ENCODE measurements at places on chromosomes 7 and 10.

GRCh38 chr7:70520611-70521010 lies 611.3 kb upstream of the GALNT17 start:
- no peak for ATAC-seq

DNA sequence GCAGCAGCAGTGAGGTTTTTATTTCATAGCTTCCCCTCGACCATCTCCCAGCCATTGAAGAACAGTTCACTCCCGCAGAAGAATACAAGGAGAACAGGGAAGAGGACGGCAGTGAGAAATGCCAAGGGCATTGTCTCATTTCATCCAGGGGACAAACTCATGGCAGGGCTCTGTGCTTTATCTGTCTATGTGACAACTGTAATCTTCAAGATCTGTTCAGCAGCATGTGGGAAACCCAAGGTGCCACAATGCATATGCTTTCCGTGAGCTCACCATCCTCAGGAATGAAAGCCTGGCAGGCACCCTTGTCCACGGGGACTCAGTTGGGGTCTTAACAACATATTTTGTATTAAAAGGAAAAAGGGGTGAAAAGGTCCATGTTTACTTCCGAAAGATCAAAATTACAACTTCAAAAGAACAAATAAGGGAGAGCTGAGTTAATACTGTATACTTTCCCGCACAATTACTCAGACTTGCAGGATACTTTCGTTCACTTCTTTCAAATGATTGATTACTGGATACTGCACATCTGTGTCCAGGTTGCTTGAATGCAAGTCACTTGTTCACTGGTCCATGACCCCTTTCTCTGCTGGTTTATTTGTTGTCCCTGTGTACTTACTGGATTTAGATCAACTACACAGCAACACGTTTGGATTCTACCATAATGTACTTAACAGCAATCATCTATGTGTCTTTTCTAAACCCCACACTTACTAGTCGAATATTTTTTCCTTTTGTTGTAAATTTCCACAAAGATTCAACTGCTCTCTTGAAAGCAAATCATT lies 90.1 kb upstream of the ATP6V0A4 start:
- no peak for ATAC-seq

DNA sequence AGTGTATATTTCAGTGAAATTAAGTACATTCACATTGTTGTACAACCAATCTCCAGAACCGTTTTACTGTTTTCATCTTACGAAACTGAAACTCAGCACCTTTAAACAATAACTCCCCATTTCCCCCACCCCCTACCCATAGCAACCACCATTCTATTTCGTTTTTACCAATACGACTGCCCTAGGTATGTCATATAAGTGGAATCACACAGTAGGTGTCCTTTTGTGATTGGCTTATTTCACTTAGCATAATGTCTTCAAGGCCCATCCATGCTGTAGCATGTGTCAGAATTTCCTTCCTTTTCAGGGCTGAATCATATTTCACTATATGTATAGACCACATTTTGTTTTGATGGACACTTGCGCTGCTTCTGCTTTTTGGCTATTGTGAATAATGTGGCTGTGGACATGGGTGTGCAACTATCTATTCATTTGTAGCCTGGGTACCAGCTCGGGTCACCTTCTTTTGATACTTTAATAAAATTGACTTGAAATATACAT lies 34.3 kb upstream of the DLG5 start:
- no peak for ATAC-seq

DNA sequence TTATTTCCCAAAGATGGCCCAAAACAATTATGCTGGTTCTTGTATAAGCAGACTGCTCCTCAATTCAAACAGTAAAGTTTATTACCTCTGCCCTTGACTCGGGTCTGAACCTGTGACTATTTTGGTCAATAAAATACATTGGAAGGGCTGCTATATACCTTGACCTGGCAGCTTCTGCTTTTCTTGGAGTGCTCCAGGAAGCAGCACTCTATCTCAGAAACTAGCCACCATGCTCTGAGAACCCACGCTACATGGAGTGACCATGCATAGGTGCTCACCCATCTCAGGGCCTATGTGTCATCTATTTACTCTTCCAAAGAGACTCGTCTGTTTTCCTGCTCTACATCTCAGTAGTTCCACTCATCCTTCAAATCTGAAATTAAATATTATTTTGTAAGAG lies 299.9 kb downstream of the AHR start:
- no peak for ATAC-seq

- ATAC-seq = no peak
Measured at GRCh38 chr10:79542626-79543025, 17.6 kb downstream of the SFTPA2 start.

DNA sequence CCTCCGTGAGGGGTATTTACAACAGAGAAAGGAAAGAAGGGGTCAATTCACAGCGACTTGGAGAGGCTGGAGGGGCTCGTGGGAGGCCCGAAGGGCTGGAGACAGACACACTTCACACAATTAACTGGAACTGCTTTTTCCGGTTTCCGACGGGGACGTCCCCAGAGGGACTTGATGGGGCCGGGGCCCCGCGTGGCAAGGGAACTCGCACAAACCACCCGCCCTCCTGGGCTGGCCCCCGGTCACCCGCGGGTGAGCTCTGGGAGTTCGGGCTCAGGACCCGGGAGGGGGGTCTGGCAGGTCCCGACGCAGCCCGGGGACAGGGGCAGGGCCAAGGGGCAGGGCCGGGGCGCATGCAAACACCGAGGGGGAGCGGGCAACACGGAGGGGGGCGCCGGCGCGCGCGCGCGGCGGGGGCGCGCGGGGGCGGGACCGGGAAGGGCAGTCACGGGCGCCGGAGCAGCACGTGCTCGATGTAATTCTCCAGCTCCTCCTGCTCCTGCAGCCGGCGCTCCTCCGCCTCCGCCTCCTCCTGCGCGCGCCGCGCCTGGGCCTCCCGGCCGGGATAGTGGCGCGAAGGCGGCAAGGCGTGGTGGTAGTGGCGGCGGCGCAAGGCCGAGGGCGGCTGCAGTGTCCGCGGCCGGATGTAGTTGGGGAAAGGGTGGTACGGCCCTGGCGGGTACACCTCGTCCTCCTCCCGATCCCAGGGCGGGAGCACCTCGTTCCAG lies 2.7 kb downstream of the VGF start:
- ATAC-seq = peak; percentile 23

DNA sequence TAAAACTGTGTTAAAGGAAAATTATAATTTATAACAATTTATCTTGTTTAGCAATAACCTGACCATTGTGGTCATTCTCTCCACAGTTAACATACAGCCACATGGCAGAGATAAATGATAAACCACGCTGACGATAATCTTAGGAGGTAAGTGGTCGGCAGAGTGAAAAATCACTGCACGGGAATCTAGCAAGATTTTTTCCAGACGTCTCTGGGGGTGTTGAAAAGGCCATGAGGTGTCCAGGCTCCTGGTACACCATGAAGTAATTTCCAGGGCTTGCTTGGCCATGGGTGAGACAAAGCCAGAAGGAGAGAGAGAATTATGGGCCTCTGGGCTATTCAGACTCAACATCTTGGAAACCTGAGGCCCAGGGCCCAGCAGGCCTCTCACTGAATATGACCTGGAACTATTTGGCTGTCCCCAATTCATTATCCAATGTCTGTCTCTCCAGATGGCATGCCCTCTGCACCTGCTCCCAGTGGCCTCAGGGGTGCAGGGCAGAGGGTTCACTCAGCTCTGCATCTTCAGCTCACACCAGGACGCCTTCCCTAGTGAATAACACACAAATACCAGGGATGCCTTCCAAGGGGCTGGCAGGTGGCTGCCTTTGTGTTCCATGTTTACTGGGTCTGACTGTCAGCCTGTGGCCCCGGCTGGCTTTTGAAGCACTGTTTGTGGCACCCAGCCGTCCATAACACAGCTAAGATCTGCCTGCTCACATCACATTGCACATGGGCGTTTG lies 590.4 kb upstream of the PFKP start:
- ATAC-seq = no peak

DNA sequence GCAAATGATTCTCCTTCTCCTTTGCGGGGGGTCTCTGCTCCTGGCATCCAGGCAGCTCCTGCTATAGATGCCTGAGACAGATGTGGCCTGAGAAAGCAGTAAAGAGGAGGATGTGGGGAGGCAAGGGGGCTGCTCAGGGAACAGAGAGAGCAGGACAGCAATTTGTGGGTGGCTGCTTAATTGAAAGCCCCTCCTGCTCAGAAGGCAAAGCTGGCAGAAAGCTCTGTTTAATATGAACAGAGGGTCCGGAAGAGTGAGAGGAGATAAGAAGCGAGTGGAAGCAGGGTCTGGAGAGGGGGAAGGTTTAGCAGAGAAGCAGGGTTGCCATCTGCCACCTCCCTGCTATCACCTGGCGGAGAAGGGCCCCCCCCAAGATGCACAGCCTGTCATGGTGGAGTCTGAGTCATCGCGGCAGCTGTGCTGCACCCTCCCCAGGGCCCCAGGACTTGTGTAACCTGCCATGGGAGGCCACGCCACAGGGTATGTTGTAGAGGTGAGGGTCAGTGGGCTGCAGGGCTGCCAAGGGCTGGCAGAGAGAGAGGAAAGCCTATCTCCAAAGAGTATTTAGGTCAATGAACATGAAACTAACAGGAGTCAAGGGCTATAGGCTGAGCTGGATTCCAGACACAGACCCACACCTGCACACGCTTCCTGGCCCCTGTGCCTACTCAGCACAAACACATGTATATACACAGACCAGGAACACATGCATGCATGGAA lies 1109.8 kb upstream of the AUTS2 start:
- ATAC-seq = no peak

DNA sequence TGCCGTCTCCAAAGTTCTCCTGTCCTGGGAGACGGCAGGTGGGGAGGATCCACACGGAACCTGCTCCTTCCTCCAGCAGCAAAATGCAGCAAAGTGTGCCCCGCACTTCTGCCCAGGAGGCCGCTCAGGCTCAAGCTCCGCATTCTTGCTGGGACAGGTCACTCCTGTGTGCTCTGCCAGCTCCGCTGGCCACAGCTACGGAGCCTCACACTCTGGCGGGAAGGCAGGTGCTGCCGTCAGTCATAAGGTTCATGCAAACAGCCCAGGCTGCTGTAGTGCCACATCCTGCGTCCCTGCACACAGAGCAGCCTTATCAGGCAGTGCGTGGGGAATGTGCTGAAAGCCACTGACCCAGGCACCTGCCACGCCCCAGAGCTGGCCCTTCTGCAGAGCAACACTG lies 22.4 kb downstream of the ADGRA1 start:
- peak; percentile 58 for ATAC-seq

- ATAC-seq = no peak
Measured at GRCh38 chr7:128431221-128431620, 21.4 kb upstream of the IMPDH1 start.

GRCh38 chr10:93746844-93747284 lies 10.9 kb upstream of the LGI1 start:
- ATAC-seq = no peak

- ATAC-seq = no peak
Measured at GRCh38 chr10:133471300-133472109, 17.8 kb downstream of the SCART1 start.

GRCh38 chr10:103663236-103663635 lies 169.7 kb downstream of the NEURL1 start:
- ATAC-seq = no peak

DNA sequence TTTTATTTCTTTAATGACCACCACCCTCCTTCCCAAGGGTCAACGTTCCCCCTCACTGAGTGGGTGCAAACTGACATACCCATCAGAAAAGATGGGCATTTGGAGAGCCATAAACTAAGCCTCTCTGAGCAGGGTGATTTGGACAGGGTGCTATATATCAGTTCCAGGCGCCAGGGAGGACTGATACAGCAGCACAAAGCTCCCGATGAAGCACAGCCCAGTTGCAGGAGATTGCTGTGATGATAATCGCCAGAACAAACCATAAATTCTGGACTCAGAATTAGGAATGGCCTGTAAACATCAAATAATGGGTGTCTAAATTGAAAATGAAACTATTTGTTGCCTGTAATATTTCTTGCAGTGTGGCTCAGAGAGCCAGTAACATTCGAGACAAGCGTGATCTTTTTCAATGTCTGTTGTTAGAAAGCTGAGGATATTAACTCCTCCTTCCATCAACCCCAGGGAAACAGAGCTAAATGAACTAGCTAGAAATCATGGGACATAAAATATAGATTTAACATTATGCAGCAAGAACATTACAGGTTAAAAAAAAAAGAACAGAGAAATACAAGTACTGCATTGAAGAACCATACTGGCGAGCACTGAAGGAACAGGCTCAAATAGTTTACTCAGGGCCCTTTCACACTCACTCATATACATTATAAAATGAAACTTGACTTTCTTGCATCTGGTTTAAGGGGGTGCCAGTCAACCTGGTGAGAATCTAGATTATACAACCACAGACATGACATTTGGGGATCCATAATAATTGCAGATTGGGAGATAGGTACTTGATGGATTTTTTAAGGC lies 137.5 kb upstream of the LRRTM3 start:
- ATAC-seq = no peak

DNA sequence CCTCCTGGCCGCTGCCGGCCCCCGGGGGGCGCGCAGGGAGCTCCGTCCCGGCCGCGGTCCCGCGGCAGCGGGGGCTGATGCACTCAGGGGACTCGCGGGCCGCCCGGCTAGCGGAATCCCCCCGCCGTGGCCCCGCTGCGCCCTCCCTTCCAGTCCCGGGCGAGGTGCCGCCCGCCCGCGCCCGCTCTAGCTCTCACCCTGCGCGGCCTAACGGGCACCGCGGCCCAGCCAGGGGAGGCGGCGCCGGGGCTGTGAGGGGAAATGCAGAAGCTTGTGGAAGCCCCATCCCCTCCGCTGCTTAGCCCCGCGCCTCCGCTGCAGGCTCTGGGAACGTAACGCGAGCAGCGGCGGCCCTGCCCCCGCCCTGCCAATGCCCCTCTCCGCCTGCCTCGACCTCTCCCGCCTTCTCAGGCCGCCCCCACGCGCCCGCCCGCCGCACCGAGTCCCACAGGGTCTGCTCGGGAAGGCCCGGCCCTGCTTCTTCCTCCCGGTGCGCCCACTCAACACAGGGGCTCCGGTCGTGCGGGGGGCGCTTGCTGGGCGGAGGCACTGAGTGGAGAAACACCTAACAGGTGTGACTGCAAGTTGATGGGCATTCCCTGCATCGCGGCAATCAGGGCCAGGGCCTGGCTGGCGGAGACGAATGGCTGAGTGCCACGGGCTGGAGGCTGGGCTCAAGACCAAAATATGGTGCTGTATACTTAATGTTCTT lies 384 bp upstream of the TMEM229A start:
- peak; percentile 51 for ATAC-seq

GRCh38 chr10:49071160-49071761 lies 44.1 kb downstream of the VSTM4 start:
- no peak for ATAC-seq

GRCh38 chr7:10122551-10123100 lies 851.0 kb upstream of the PHF14 start:
- peak; percentile 19 for ATAC-seq
